ENCODE measurements at places on chromosomes 3 and 15.

GRCh38 chr3:135165260-135165659, 370.2 kb downstream of the EPHB1 start:
- no peak for DNase-seq

DNA sequence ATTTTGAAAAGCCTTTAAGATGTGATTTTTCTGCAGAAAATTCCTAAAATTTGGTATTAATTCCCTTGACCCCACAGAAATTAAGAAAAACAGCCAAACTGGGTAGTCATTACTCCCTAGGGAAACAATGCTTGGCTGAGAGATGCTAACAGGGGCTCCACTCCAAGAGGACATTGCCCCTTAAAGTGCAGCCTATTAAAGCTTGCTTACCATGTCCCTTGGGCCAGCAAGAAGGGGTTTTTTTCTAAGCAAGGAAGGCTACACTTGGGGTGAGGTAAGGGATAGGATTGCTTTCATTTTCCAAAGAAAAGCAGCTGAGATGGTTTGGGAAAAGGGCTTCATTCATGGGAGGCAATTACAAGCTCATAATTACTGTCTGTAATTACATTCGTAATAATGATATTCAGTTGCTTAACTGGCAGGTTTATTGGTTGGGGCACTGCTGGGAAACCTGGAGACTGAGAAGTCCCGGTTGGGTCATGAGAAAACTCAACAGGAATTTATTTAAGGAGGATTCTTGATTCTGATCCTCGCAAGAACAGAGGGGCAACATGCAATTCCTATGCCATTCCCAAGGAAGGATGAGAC, 247.5 kb downstream of the NR1D2 start:
- DNase-seq: peak; percentile 1

DNA sequence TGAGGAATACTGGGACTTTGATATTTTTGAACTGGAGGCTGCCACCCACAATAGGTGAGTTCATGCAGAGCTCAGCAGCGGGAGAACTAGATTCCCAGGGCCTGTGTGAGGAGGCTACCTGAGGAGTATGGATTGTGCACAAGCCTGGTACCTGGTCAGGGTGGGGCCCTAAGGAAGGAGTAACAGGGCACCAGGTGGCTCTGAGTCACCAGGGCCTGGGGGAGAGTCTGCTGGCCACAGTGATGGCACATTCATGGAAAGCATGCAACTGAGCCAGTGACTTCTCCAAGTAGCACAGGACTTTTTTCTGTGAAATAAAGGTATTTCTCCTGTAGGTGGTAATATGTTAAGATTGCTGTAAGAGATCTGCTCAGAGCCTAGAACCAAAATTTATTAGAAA, 134.4 kb downstream of the PDE8A start:
- no peak for DNase-seq

DNA sequence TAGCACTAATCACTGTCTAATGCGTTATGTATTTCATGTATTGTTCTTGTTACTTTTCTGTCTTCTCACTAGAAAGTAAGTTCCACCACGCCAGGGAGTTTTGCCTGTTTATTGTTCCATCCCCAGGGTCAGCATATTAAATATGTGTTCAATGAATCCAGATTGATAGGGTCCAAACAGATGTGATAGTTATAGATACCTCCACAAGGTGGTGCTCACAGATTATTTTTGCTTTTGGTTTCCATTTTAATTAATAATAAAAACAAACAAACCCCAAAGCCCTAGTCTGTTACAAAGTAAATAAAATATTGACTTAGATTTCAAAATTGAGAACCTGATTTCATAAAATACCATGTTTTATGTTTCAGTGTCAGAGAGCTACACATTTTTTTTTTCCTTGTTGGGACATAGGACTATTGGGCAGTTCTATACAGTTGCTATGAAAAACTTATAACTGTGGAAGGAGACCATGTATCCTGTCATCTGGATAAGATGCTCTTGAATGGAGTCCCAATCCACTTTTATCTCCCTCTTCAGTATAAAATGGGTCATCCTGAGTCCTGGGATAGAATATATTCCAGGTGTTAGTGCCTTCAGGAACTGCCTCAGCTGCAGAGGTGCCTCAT, 12.4 kb downstream of the OTOL1 start:
- DNase-seq: peak; percentile 29

GRCh38 chr3:128149650-128150049, 3.6 kb upstream of the EEFSEC start:
- no peak for DNase-seq

- no peak for DNase-seq
Observed at GRCh38 chr15:70629735-70630273, 133.6 kb downstream of the UACA start.

- DNase-seq: no peak
Observed at GRCh38 chr15:27956285-27956684, 142.8 kb downstream of the OCA2 start.

Measured in COR-L47 (cell line).